Keratinocyte (primary cell): ENCODE measurements at places on chromosomes 2 and 18.

- DNase-seq = no peak
These were observed 523.3 kb upstream of the SYT4 start for GRCh38 chr18:43800584-43800983.

DNA sequence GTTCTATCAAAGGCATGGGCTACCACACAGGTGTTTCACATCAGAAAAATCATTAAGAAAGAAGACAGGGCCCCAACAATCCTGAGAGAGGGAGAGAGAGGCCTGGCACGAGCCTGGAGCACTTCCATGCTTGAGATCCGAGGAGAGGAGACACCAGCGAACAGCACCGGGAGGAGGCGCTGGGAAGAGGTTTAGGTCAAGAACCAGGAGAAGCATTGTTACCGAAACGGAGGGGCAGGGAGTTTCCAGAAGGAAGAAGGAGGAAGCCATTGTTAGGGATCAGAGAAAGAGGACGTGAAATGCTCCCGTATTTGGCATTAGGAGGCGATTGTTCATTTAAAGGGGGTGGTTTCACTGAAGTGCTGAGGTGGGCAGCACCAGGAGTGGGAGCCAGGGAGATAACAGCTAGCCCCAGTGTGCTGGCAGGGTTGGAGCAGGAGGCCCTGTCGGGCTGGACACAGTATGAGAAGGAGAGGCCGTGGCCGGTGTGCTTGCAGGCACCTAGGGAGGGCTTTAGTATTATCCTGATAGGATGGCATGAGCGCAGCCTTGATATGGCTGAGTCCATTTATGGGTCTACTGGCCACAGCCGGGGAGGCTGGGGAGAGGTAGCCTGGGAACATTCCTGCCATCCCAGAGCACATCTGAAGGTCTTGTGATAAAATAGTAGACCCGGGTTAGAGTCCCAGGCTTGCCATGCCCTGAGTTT, 244.9 kb downstream of the KLHL29 start:
- no peak for DNase-seq

GRCh38 chr2:54240515-54241469, 15.2 kb downstream of the TSPYL6 start:
- no peak for DNase-seq

DNA sequence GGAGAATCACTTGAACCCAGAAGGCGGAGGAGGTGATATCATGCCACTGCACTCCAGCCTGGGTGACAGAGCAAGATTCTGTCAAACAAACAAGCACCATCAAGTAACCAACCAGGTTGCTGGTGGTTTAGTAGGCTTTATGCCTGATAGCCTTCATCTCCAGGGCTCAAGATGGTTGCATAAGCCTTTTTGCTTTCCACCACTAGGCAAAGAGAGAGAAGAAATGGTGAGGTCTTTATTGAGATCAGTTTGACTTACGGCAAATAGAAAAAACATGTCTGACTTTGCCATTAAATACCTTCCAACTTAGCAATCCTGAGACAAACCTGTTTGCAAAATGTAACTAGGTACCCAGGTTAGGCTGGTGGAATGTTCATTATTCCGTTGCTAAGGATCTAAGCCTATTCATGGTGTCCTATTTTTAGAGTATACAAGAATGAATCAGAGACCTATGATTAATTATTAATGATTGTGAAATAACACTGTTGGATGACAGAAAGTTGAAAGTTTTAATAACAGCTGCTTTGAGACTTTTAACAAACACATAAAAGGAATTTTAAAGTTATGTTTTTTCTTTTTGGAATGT, 53.5 kb upstream of the SLC38A11 start:
- peak; percentile 90 for DNase-seq

GRCh38 chr2:232883116-232883721, 13.2 kb downstream of the SNORC start:
- no peak for DNase-seq

GRCh38 chr18:24546307-24546706, 85.9 kb downstream of the HRH4 start:
- DNase-seq = no peak

DNA sequence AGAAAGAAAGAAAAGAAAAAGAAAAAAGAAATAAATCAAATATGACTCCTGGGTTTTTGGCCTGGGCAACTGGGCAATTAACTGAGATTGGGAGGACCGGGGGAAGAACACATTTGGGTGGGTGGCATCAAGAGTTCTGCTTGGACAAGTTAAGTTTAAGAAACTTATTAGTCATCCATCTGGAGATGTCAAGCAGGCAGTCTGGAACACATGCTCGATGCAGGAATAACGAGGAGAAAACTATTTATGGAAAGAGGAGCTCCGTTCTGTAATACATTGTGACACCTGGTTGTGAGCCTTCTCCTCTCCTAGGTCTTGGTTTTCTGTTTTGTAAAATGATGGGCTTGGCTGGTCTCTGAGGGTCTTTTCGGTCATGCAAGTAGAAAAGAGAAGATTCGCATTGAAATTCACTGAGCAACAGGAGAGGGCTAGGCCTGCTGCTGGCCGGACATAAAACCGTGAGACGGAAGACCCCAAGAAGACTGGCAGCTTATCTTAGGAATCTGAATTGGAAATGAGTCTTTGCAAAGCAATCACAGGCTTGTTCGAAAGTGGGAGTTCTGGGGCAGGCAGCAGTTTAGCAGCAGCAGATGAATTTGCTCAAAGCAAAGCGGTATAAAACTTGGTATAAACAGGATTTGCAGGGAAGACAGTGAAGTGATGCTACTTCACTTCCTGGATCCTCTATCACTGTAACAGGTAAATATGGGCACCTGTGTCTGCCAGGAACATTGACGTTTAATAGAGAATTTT, 51.4 kb downstream of the E2F6 start:
- DNase-seq = no peak
